ENCODE measurements at places on chromosomes 7 and 10. TPM values are rescaled to one million over a fixed set of nuclear protein-coding genes. Genes with fewer than 3 reads are reported as not detected.

- DNase-seq = no peak
These were observed 100.2 kb downstream of the ATXN7L1 start for GRCh38 chr7:105776068-105776790.

Gene BAIAP2L1
- total RNA-seq = 4.9 TPM

GRCh38 chr7:143250822-143251221, 12.4 kb upstream of the GSTK1 start:
- DNase-seq = no peak

GRCh38 chr7:51366930-51367613, 50.5 kb upstream of the COBL start:
- no peak for DNase-seq

DNA sequence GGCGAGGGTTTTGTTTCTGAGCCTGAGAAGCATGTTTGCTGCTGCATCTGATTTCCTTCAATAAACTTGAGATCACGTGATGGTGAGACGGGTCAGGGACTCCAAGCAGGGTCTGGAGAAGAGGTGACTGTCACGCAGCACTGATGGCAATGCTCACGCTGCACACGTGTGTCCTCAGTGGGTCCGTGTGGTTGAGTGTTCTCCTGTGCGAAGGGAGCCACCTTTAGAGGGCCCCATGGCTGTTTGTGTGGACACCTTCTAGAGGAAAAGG, 100.4 kb downstream of the WDR37 start:
- no peak for DNase-seq

DNA sequence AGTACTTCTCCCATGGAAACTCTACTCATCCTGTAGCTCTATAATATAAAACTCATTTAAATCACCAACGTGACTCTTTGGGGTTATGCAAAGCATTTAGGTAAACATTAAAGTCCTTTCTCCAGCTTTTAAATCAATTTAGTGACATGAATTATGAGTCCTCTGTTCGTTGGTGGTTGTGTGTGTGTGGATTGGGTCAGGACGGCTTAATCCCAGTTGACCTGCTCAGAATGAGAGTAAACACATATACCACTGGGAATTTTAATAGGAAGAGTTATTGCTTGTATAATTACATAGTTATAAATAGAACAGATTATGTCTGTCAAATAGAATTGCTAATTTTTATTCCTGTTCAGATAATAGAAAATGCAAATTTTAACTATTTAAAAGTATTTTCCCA, 30.7 kb upstream of the ADCY1 start:
- DNase-seq = no peak

- no peak for DNase-seq
These were observed 72.5 kb upstream of the UCN3 start for GRCh38 chr10:5292196-5292735.

DNA sequence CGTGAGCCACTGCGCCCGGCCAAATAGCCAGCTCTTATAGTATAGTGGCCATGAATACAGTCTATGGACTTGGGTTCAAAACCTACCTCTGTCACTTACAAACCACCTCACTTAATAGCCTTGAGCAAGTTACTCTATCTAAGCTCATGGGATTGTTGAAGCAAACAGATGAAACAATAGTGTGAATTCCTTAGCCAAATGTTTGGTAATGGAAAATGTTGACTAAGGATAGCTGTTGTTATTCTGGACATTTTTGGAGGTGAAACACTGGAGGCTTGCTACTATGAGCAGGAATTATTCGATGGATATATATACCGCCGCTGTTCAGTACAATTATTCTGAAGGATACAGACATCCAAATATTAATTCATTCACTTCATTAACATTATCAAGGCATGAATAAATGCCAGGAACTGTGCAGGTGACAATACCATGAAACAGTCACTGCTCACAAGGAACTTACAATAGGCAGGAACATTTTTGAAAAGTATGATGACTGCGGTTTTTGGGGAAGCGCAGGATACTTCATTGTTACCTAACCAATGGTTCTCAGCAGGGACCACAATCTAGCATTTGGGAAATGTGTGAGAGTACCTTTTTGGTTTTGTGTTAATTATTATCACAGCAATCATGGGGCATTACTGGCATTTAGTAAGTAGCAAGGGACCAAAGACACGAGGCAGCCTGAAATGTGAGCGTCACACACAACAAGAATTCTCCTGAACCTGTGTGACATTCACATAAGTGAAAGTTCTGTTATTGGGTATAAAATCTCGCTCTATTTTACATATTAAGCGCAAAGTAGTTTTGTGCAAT, 55.7 kb downstream of the CUBN start:
- no peak for DNase-seq

Data from urinary bladder (tissue), 4 donors.